ENCODE measurements at places on chromosomes 4 and X.

DNA sequence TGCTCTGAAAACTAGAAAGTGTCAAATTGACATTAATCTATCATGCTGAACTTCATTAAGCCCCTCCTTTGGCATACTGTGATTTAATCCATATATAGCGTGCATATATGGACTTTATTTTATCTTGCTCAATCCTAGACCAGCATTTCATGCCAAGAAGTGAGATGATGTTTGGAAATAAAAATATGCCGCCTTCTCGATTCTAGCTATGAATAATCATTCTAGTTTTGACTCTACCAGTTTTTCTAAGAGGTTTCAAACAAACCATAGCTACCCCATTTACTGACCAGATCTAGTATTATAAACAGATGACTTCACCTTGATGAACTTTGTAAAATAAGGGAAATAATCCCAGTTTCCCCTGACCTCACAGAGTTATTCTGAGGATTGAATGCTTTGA lies 95.0 kb downstream of the ARX start:
- DNase-seq, result no peak

DNA sequence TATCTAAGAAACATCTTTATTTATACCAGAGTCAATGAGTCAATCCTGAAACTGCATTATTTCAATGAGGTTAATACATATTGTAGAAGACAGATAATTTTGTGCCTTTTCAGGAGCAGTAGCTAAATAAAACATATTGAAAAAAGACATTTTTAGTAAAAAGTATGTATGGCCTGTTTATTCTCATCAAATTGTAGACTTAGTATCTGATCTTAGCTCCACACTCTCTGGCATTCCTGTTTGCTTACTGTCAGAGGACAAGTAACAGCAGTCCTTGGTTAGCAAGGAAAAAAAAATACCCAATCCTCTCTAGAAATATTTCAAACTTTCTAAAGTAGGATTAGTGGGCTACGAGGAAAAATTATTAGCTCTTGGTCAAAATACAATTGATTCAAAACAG lies 50.5 kb upstream of the GUCY1A1 start:
- no peak for DNase-seq

- no peak for DNase-seq
Observed at GRCh38 chr4:139958739-139959098, 195.3 kb downstream of the MAML3 start.

GRCh38 chr4:80459918-80460473 lies 124.5 kb downstream of the CFAP299 start:
- DNase-seq, result no peak

GRCh38 chrX:50680990-50681389 lies 133.0 kb downstream of the SHROOM4 start:
- DNase-seq, result no peak

GRCh38 chr4:122922877-122923511 lies 597 bp upstream of the NUDT6 start:
- DNase-seq, result no peak

DNA sequence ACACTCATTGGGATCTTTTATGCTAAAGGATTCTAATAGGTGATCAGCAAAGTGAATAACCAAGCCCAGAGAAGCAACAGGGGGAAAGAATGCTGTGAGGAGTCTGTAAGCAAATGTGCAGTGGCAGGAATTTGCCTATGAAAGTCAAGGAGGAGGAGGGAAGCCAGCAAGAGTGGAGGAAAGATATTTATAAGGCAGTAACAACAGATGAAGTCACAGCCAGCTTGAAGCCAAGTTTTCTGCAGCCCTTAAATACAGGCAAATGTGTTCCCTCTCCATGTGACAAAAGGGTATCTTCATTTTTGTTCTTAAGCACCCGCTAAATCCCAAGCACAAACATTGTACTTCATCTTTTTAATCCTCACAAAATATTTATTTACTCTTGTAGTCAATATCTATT lies 275.0 kb upstream of the CLNK start:
- no peak for DNase-seq

GRCh38 chrX:3029129-3029528 lies 12.1 kb upstream of the ARSF start:
- DNase-seq, result no peak

- DNase-seq, result no peak
Observed at GRCh38 chr4:6527683-6528595, 47.0 kb upstream of the MAN2B2 start.

GRCh38 chr4:123922847-123923246 lies 526.3 kb downstream of the SPRY1 start:
- DNase-seq, result no peak

- DNase-seq, result no peak
Observed at GRCh38 chrX:50798783-50799182, 15.2 kb downstream of the SHROOM4 start.

- no peak for DNase-seq
Observed at GRCh38 chr4:152224223-152224622, 311.7 kb downstream of the FBXW7 start.

DNA sequence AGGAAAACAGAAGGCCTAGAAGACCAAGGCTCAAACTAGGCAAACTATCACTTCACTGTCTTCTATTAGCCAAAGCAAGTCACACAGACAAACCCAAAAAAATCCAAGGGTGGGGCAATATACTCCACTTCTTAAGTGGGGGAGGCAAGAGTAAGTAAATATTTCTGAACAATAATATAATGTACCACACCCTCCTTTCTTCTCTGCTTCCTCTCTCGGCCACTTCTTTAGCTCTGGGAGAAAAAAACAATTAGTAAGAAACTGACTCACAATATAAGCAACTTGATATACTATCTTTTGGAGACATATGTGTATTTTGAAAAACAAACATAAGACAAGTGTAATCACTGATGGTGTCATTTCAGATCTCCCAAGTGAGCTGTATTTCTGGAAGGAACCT lies 14.8 kb downstream of the DCAF8L1 start:
- no peak for DNase-seq

GRCh38 chrX:94058728-94059382 lies 384.8 kb downstream of the FAM133A start:
- no peak for DNase-seq

- DNase-seq, result no peak
Observed at GRCh38 chrX:28491941-28492340, 95.3 kb upstream of the IL1RAPL1 start.

DNA sequence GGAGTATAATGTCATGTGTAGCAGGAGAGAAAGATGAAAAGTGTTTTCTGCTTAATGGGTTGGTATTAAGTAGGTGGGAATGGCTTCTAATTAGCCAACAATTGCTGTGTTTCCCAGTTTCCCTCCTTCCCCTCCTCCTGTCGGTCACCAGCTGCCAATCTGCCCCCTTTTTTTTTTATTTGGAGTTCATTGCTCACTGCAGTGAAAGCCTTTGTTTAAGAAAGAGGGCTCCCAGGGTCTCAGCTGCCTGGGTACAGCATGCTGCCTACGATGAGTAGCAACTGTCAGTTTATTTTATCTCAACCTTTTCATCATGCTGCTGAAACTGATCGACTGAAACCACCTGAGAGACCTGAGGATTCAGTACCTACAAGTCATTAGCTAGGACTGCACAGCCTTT lies 149.0 kb downstream of the POU4F2 start:
- no peak for DNase-seq

DNA sequence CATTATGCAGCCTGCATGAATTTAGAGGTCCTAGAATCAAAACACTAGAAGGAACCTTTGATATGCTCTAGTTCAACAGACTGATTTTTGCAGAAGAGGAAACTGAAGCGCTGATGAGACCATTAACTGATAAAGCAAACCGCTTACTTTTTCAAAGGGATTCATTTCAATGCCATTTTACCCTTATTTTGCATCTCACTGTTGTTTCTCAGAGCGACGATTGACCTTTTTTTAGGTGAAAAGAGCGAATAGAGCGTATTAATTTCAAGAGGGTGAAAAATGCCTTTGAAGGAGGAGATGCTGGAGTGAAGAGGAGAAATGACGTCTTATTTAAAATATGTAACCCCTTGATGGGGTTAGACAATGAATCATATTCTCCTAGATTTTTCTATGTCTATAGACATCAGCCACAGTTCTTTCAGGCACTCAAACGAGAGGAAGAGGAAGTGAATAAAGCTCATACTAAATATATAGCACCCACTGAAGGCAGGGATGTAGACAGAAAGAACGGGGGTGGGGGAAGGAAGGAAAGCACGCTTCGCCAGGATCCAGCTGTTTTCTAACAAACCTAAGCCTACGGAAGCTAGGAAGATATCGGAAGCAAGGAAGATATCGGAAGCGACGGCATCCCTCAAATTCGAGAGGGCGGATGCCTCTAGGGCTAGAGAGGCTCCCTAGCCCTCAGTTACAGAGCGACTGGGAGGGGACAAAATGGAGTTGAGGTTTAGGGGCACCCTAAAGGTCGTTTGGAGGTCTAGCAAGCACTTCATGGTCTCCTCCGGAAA lies 848 bp downstream of the ACSL4 start:
- no peak for DNase-seq

DNA sequence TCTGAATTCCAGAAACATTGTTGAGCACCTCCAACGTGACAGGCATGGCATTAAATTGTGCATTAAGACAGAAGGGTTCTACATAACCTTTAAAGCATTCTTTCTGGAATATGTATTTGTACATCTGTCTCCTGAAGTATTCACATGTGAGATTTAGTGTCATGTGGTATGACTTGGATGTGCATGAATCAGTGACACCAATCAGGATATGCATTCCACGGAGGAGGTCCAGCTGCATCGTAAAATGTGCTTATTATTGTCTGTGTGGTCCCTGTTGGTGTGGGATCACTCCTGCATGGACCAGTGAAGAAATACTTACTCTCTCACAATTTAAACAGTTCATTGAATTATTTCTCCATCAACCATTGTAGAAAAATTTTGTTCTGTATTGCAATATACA lies 149.0 kb downstream of the MID1 start:
- no peak for DNase-seq

- DNase-seq, result no peak
Observed at GRCh38 chr4:38413524-38414341, 250.3 kb upstream of the KLF3 start.

DNA sequence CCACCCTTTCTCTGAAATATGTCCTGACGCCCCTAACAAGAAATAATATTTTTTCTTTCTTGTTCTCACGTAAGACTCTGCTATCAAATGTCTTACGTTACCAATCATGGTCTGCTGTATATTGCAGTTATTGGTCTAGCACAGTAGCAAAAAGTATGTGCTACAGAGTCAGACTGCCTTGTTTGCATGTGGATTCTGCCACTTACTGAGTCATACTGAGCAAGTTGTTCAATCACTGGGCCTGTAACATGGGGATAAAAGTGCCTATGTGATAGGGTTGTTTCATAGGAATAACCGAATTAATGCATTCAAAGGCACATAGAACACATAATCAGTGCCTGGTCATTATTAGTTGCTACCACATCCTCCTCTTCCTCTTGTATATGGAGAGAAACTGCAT lies 14.1 kb downstream of the RPGR start:
- DNase-seq, result no peak

DNA sequence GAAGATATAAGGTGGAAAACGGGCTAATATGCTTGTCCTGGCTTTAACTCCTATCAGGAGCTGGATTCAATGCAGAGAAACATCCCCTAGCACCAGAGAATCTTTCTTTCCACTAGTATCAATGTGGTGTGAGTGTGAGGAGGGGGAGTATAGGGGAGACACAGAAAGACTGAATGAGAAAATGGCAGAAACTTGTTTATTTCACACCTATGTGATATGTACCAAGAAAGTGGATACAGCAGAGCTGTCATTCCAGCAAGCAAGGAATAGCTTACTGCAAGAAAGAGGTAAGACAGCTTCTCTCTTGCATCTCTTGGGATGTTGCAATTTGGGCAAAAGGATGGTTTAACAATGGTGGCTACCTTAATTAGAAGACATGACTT lies 105.6 kb downstream of the LNX1 start:
- DNase-seq, result no peak

DNA sequence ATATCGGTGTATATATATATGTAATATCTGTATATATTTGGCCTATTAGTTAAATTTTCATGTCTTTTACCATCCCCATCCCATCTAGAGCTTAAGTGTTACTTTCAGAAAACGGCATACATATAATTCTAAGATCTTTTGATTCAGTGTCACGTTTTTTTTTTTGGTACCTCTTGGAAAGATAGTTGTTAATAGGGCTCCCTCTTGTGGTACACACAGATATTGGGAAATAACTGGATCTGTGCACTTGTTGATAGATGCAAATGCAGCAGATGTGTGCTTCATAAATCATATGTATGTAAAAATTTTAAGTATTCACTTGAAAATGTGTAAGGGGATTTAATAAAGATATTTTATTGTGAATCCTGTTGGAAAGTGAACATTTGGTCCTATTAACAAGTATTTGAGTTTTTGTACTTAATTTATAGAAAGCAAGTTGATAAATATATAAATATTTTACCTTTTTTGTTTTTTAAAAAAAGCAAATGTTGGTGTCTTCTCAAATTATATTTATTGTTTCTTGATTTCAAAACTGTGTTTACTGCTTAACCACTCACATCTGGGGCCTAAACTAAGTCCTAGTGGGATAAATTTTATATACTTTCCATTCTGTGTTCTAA lies 74.7 kb downstream of the PAQR3 start:
- peak; percentile 38 for DNase-seq

GRCh38 chr4:105979506-105979905 lies 84.2 kb downstream of the NPNT start:
- DNase-seq, result no peak

- no peak for DNase-seq
Observed at GRCh38 chr4:25779021-25779420, 83.8 kb downstream of the SEL1L3 start.

- DNase-seq, result no peak
Observed at GRCh38 chr4:139665690-139666529, at the start of gene MGST2. TSS of gene MGST2 (plus strand) at chr4:139665819. CDS start at chr4:139666020, 201 bp downstream.

- no peak for DNase-seq
Observed at GRCh38 chr4:143377611-143378099, 41.0 kb downstream of the GAB1 start.

Measured in BJ (cell line).